ENCODE measurements at places on chromosomes 12 and 14. TPM values are rescaled to one million over a fixed set of nuclear protein-coding genes. Genes with fewer than 3 reads are reported as not detected.
A peak's percentile ranks its signal among the peaks of the same experiment; 100 is the strongest.

- no peak for DNase-seq
- no peak overlapping the region for H3K4me3 ChIP-seq
- no peaks in the 10 kb centered on the region for H3K36me3 ChIP-seq
- no peak overlapping the region for H3K27ac ChIP-seq
Observed at GRCh38 chr12:125245581-125246557, 180.6 kb downstream of the AACS start.

FKBP3 gene
- total RNA-seq: 48.6 TPM

RNF41 gene
- 35.4 TPM for total RNA-seq

- DNase-seq: peak; percentile 36
- H3K27ac ChIP-seq: no peak within 1 kb of the TSS
- H3K27me3 ChIP-seq: peaks cover 72% of the 10 kb centered on the region
- H3K4me1 ChIP-seq: peaks cover 20% of the 10 kb centered on the region
- H3K36me3 ChIP-seq: peaks cover 1% of the 10 kb centered on the region
- peak within 1 kb of the TSS; percentile 89 for H3K4me3 ChIP-seq
Observed at GRCh38 chr14:70188659-70189455, at the start of gene SLC8A3. SLC8A3 (minus strand) TSS chr14:70188951; CDS start chr14:70168422, 20,529 bp downstream.

- no peaks in the 10 kb centered on the region for H3K36me3 ChIP-seq
- H3K27ac ChIP-seq: no peak overlapping the region
- H3K4me3 ChIP-seq: no peak overlapping the region
- DNase-seq: no peak
- peaks cover 21% of the 10 kb centered on the region for H3K27me3 ChIP-seq
Observed at GRCh38 chr12:33988197-33988805, 34.0 kb upstream of the ALG10 start.

GRCh38 chr12:95611676-95612309, 60.5 kb upstream of the USP44 start:
- no peak overlapping the region for H3K4me3 ChIP-seq
- no peak overlapping the region for H3K27ac ChIP-seq
- no peaks in the 10 kb centered on the region for H3K36me3 ChIP-seq
- H3K27me3 ChIP-seq: no peaks in the 10 kb centered on the region
- no peak for DNase-seq

HOXC4 gene
- total RNA-seq: 1.1 TPM

DPPA3 gene
- total RNA-seq: not detected

GRCh38 chr14:58844544-58844943, 206.8 kb downstream of the DACT1 start:
- DNase-seq: no peak
- H3K4me1 ChIP-seq: no peaks in the 10 kb centered on the region
- peaks cover 8% of the 10 kb centered on the region for H3K27me3 ChIP-seq
- H3K4me3 ChIP-seq: no peak overlapping the region
- H3K36me3 ChIP-seq: no peaks in the 10 kb centered on the region

DNA sequence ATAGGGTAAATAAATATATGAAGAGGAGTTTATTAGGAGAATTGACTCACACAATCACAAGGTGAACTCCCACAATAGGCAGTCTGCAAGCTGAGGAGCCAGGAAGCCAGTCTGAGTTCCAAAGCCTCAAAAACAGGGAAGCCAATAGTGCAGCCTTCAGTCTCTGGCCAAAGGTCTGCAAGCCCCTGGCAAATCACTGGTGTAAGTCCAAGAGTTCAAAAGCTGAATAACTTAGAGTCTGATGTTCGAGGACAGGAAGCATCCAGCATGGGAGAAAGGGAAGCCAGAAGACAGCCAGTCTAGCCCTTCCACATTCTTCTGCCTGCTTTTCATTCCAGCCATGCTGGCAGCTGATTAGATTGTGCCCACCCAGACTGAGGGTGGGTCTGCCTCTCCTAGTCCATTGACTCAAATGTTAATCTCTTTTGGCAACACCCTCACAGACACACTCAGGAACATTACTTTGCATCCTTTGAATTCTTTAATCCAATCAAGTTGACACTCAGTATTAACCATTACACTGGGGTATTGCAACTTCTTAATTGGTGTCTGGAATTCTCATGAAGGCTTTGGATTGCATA, 736.5 kb upstream of the LMO3 start:
- no peaks in the 10 kb centered on the region for H3K36me3 ChIP-seq
- no peaks in the 10 kb centered on the region for H3K4me1 ChIP-seq
- no peak overlapping the region for H3K4me3 ChIP-seq
- no peak for DNase-seq
- no peak overlapping the region for H3K27ac ChIP-seq

GRCh38 chr12:113240395-113240794, 19.1 kb downstream of the TPCN1 start:
- no peak overlapping the region for H3K27ac ChIP-seq
- peaks cover 19% of the 10 kb centered on the region for H3K4me1 ChIP-seq
- no peak overlapping the region for H3K4me3 ChIP-seq
- no peaks in the 10 kb centered on the region for H3K27me3 ChIP-seq
- H3K36me3 ChIP-seq: peaks cover 34% of the 10 kb centered on the region
